ENCODE measurements at places on chromosomes 7 and 10.

GRCh38 chr10:52514481-52514880, 200.4 kb downstream of the DKK1 start:
- no peak for DNase-seq

GRCh38 chr10:70575874-70576802, 26.4 kb downstream of the PRF1 start:
- no peak for DNase-seq

- no peak for DNase-seq
Measured at GRCh38 chr7:139182363-139182762, 48.7 kb upstream of the UBN2 start.

GRCh38 chr10:111316722-111317212, 239.9 kb downstream of the ADRA2A start:
- no peak for DNase-seq

DNA sequence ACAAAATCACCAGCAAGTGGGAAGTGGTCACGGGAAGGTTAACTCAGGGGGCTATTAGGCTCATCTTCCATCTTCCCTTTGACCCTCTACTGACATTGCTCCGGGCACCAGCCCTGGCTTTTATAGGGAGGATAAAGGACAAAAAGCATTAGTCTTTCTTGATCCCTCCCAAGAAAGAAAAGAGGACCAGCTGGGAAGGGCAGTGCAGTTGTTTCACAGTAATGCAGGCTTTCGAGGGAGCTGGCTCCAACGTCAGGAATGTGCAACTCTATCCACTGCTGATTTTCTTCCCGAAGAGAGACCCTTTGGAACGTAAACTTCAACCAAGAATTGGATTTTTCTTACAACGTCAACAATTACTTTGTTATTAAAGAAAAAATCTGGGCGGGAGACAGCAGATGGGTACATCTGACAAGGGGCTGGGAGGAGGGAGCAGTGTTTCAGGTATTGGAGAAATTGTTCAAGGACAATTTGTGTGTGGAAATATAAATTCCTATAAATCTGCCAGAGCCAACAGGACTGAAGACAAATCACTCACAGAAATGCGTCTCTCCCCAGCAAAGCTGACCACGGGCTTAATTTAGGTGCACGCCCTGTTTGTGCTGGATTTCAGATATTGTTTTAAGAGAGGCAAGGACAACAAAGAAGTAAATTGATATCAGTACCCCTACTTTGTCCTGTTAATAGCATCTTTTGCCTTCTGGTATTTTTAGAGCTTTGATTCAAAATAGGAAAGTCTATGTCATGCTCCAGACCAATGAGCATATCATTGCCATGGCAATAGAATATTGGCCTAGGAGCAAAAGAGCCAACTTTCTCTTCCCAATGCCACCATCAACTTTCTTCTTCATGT, 23.4 kb upstream of the ARID5B start:
- no peak for DNase-seq

DNA sequence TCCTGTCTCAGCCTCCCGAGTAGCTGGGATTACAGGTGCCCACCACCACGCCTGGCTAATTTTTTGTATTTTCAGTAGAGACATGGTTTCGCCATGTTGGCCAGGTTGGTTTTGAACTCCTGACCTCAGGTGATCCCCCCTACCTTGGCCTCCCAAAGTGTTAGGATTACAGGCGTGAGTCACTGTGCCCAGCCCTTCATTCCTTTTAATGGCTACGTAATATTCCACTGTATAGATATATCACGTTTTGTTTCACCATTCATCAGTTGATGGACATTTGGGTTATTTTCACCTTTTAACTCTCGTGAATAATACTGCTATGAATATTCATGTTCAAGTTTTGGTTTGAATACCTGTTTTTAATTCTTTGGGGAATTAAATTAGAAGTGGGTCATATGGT, 44.6 kb upstream of the CYCS start:
- no peak for DNase-seq

All from activated CD8-positive, alpha-beta memory T cell treated with anti-CD3 and anti-CD28 coated beads, Interleukin-2, amount 50 U/mL, for 48 hours (primary cell).